ENCODE measurements at places on chromosomes 1 and 21.
A peak's percentile ranks its signal among the peaks of the same experiment; 100 is the strongest.

DNA sequence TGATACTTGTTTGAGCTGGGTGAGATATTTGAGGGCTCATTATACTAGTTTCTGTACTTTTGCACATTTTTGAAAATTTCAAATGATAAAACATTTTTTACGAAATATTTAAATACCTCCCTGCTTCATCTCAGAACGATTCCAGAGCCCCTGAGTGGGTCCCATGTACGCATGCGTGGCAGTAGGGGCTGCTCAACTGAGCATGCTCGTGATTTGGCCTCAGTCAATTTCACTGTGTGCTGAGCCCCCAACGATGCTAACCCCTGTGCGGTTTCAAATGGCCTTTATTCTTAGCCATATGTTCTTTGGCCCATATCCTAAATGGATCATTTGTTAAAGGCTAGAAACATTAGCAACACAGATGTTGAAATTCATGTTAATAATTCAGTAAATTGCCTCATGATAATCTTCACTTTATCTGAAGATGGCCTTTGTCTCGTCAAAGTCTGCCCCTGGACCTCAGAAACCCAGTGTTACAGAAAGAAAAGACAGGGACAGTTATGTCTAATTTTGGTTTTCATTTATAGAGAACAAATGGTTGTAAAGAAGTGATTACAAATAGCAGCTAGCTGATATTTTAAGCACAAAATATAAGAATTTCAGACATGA is 108.2 kb downstream of the MRPS6 start:
- no peak for DNase-seq
- H3K36me3 ChIP-seq, result no peaks in the 10 kb centered on the region
- H3K4me3 ChIP-seq, result no peak overlapping the region

DNA sequence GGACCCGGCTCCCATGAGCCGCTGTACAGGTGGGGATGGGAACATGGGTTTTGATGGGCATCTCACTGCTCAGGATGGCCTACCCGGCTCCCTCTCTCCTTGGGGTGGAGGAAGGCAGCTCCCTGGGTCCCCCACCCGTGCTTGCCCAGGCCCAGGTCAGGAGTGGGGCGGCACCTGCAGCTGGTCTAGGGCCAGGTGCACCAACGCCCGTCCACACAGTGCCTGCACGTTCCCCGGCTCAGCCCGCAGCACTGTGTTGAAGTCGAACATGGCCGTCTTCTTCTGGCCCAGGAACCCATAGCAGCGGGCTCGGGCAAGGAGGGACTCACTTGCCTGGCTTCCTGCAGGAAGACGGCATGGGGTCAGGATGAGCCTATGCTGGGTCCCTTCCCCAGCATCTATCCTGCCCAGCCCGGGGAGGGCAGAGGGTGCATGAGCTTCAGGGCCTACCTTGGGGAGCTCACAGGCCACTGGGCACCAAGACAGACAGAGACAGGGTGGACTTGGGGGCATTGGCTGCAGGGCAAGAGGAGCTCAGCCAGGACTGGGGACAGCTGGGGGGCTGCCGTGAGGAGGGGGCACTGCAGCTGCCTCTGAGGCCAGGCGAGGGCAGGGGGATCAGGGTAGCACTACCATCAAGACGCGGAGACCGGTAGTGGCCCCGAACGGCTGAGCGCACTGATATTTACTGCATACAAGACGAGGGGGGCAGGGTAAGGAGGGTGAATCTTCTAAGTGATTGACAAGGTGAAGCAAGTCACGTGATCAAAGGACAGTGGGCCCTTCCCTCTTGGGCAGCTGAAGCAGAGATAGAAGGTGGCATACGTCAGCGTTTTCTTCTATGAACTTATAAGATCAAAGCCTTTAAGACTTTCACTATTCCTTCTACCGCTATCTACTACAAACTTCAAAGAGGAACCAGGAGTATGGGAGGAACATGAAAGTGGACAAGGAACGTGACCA is 17.8 kb downstream of the TTC34 start:
- H3K27me3 ChIP-seq, result no peaks in the 10 kb centered on the region
- no peaks in the 10 kb centered on the region for H3K4me1 ChIP-seq
- no peak for DNase-seq
- H3K4me3 ChIP-seq, result no peak overlapping the region

DNA sequence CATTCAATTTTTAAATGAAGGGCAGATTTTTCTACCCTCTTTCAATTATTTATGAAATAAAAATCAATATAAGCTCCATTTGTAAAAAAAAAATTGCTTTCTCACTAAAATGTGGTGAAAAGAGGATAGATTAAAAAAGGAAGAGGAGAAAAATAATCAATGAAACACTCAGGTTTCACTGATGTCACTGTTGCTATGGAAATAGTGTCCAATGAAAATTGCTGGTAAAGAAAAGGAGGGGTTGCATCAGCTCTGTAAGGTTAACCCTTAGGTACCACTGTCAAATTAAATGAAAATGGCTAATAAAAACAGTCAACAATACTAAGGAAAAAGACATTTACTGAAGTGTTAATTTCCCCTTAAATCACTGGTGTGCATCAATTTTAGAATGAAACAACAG is 91.6 kb upstream of the TTC39A start:
- H3K27me3 ChIP-seq, result no peaks in the 10 kb centered on the region
- no peaks in the 10 kb centered on the region for H3K4me1 ChIP-seq
- H3K27ac ChIP-seq, result no peak overlapping the region
- H3K4me3 ChIP-seq, result no peak overlapping the region

DNA sequence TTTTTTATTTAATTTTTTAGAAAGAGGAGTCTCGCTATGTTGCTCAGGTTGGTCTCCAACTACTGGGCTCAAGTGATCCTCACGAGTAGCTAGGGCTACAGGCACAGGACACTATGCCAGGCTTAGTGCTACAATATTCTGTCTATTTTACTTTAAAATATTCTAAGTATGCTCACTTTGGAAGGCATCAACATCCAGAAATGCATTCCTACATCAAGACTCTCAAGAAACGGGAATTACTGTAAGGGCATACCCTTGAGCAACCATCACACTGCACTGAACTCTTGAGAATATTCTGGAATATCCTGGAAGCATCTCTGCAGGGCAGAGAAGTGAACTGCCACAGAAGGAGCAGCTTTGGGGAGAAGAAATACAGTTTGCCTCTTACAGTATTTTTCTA is 565 bp upstream of the DMRTB1 start:
- H3K27ac ChIP-seq, result no peak overlapping the region
- no peaks in the 10 kb centered on the region for H3K4me1 ChIP-seq
- no peaks in the 10 kb centered on the region for H3K27me3 ChIP-seq
- no peak overlapping the region for H3K4me3 ChIP-seq
- no peaks in the 10 kb centered on the region for H3K36me3 ChIP-seq
- no peak for DNase-seq

DNA sequence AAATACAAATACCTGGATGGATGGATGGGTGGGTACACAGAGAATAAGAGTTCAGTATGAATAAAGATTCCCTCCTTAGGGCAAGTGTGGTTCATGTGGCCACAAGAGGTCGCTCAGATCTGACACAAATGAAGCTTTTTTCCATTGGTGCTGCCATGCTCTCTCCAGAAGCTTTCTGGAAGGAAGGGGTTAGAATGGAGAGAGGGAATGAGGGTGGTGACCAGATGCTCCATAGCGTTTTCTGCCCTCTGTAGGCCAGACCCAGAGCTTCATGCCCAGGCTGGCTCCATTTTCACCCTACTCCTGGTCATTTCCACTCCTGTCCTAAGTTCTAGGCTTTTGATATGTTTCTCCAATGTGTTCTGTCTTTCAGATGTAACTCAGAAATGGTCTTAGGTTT is 3.3 kb upstream of the FCRL6 start:
- no peaks in the 10 kb centered on the region for H3K27me3 ChIP-seq
- no peak overlapping the region for H3K4me3 ChIP-seq
- no peaks in the 10 kb centered on the region for H3K4me1 ChIP-seq
- no peak overlapping the region for H3K27ac ChIP-seq
- no peaks in the 10 kb centered on the region for H3K36me3 ChIP-seq
- DNase-seq, result peak; percentile 62

DNA sequence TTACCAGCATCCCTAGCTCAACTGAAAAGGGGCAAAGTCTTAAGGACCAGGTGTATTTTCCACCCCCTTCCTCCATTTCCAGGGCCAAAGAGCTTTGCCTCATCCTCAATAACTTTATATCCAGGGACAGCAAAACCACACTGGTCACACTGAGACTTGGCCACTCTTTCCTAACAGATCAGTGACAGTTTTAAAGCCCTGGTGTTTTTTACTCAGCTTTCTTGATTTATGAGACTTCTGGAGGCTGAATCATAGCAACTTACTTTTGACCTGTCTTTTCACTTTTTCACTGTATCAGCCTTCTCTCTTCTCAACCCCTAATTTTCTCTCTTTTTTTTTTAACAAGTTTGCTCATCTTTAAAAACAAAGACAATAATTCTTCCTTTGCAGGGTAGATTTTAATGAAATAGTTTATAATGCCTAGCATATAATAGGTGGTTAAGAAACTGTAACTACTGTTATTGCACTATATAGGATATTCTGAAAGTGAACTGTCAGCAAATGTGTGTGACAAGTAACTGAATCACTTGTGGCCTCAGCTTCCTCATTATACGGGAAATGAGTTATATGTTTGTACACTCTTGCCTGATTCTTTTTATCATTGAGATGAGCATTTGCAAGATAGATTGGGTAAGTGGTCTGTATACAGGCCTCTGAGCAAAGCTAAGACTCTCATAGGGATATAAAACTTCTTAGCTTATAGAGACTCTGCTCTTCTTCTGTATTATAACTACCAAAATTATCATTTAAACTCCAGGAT is 19.7 kb upstream of the DYNLT5 start:
- no peak overlapping the region for H3K4me3 ChIP-seq
- no peak for DNase-seq
- no peaks in the 10 kb centered on the region for H3K27me3 ChIP-seq
- H3K27ac ChIP-seq, result no peak overlapping the region
- no peaks in the 10 kb centered on the region for H3K4me1 ChIP-seq

DNA sequence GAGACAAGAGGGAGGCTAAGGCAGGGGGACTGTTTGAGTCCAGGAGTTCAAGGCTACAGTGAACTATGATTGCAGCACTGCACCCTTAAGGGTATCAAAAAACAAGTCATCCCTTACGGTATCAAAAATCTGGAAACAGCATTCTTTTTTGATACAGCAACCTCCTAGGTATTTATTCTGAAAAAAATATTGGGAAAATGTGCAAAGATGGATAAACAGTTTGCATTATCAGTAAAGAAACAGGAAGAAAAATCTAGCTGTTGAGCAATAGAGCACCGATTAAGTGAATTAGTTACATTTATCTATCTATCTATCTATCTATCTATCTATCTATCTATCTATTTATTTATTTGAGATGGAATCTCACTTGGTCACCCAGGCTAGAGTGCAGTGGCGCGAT is 56.7 kb upstream of the SCAF4 start:
- no peaks in the 10 kb centered on the region for H3K4me1 ChIP-seq
- H3K36me3 ChIP-seq, result no peaks in the 10 kb centered on the region
- H3K4me3 ChIP-seq, result no peak overlapping the region
- H3K27me3 ChIP-seq, result no peaks in the 10 kb centered on the region
- DNase-seq, result no peak
- H3K27ac ChIP-seq, result no peak overlapping the region

DNA sequence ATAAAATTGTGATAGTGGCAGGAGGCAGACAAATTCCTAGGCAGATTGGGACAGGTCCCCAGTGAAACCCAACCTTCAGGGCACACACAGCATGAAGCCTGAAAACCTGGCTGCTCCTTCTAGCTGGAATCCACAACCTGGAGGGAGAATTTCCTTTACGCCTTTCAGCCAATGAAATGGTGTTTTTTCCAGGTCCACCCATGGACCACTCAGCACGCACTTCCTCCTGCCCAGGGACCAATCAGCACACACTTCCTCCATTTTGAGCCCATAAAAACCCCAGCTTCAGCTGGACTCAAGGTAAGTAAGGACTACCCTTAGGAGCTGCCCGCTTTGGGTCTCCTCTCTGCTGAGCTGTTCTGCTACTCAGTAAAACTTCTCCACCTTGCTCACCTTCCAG is 120.1 kb downstream of the AKT3 start:
- DNase-seq, result no peak
- H3K36me3 ChIP-seq, result no peaks in the 10 kb centered on the region
- H3K4me1 ChIP-seq, result no peaks in the 10 kb centered on the region
- H3K4me3 ChIP-seq, result no peak overlapping the region
- H3K27me3 ChIP-seq, result no peaks in the 10 kb centered on the region

GRCh38 chr21:16418226-16418625 is 688.4 kb downstream of the USP25 start:
- DNase-seq, result no peak
- H3K36me3 ChIP-seq, result no peaks in the 10 kb centered on the region
- H3K27ac ChIP-seq, result no peak overlapping the region
- no peaks in the 10 kb centered on the region for H3K27me3 ChIP-seq
- H3K4me3 ChIP-seq, result no peak overlapping the region
- H3K4me1 ChIP-seq, result peaks cover 3% of the 10 kb centered on the region

GRCh38 chr1:71733121-71733520 is 549.2 kb downstream of the NEGR1 start:
- H3K4me3 ChIP-seq, result no peak overlapping the region
- no peak overlapping the region for H3K27ac ChIP-seq
- H3K27me3 ChIP-seq, result no peaks in the 10 kb centered on the region
- DNase-seq, result no peak
- H3K4me1 ChIP-seq, result no peaks in the 10 kb centered on the region
- no peaks in the 10 kb centered on the region for H3K36me3 ChIP-seq

GRCh38 chr1:223363057-223363855 is 720 bp downstream of the SUSD4 start:
- peak; percentile 52 for DNase-seq
- H3K4me3 ChIP-seq, result peak overlapping the region; percentile 44
- H3K27ac ChIP-seq, result no peak overlapping the region
- H3K27me3 ChIP-seq, result no peaks in the 10 kb centered on the region
